Activated gamma-delta T cell treated with anti-CD3 and anti-CD28 coated beads, Interleukin-2, amount 50 U/mL, for 16 hours (primary cell): ENCODE measurements at places on chromosomes 2 and 18.

- no peak for DNase-seq
Measured at GRCh38 chr2:119249311-119249710, 25.7 kb downstream of the STEAP3 start.

DNA sequence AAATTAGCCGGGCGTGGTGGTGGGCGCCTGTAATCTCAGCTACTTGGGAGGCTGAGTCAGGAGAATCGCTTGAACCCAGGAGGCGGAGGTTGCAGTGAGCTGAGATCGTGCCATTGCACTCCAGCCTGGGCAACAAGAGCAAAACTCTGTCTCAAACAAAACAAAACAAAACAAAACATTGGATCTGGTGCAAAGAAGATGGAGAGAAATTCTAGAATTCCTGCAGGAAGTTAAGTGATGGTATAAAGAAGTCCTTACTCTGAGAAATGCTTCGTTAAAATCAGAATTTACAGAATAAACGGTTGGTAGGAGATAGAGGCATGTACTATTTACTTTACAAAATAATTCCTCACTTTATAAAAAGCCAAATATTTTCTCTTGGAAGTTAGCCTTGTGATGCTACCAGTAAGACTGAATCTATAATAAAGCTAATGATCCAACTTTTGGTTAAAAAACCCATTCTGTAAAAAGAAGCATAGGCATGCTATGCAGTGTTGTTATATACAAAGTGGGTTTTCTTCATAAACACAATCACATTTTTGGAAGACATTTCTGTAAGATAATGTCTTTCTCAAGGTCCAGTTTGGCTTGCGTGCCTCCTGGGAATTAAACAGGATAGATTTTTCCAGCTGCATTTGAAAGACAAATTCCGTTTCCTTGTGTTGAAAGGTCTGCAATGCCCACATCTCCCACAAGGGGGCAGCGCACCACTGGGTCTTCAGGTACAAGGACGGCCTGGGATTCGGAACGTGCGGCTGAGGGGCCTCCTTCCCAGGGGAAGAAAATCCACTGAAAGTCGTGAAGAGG lies 35.6 kb upstream of the PNO1 start:
- peak; percentile 70 for DNase-seq

GRCh38 chr2:43116988-43117387 lies 109.4 kb downstream of the ZFP36L2 start:
- no peak for DNase-seq

- no peak for DNase-seq
Measured at GRCh38 chr2:121904656-121905055, 149.2 kb downstream of the TSN start.

- no peak for DNase-seq
Measured at GRCh38 chr2:168929031-168929430, 27.9 kb downstream of the G6PC2 start.
